Activated CD8-positive, alpha-beta memory T cell treated with anti-CD3 and anti-CD28 coated beads for 4 hours (primary cell): ENCODE measurements at places on chromosomes 2 and 18.

GRCh38 chr2:131115752-131116151 is 10.6 kb downstream of the PLEKHB2 start:
- DNase-seq, result no peak

- DNase-seq, result no peak
Observed at GRCh38 chr2:177283906-177284305, 19.4 kb upstream of the NFE2L2 start.

DNA sequence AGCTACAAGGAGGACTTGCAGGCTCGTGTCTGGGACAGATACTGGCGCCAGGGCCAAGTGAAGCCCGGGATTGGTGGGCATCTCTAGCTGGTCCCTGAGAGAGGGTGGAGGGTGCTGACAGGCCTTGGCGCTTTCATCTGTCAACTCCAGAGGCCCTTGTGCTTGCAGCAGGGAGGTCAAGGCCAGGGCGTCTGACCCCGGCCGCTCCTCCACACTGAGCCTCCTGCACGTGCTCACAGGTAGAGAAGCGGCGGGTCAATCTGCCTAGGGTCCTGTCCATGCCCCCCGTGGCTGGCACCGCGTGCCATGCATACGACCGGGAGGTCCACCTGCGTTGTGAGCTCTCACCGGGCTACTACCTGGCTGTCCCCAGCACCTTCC is 9.5 kb downstream of the CAPN10 start:
- DNase-seq, result no peak

DNA sequence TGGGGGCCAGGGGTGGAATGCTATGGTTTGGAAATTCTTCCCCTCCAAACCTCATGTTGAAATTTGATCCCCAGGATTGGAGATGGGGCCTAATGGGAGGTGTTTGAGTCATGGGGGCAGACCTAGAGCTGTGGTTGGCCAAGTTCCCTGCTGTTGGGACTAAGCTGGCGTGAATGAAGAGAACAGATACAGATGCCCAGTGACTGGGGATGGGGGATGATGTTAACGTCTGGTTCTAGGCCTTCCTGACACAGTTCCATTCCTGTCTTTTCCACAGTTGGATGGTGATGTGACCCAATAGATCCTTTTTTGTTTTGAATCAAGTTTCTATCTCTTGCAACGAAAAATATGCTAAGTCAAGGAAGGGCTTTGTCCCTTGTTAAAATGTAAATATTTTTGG is 23.7 kb downstream of the KLHL23 start:
- no peak for DNase-seq

- no peak for DNase-seq
Observed at GRCh38 chr2:79711098-79711497, 198.2 kb downstream of the CTNNA2 start.

GRCh38 chr2:235836491-235836911 is 331.7 kb downstream of the GBX2 start:
- no peak for DNase-seq
